ENCODE measurements at places on chromosomes 13 and 19.

- DNase-seq = no peak
These were observed 65.2 kb downstream of the SOX1 start for GRCh38 chr13:112132142-112132541.

DNA sequence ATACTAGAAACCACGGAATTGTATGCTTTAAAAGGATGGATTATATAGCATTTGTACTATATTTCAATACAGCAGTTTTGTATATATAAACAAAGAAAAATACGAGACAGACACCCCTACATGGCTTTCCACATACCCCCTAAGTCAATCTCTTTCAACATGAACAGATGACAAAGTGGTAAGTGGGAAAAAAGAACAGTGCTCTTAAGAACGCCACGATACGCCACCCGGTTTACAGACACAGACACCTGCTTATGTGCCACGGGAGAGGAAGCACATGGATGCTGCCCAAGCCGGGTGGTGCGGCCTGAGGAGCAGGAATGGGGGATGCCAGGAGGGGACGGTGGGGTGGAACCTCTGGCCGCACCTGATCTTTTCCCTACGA is 8.1 kb downstream of the CAPS start:
- no peak for DNase-seq

GRCh38 chr13:71460211-71460610 is 406.8 kb downstream of the DACH1 start:
- no peak for DNase-seq

GRCh38 chr13:102567857-102568256 is 28.9 kb upstream of the TPP2 start:
- no peak for DNase-seq

GRCh38 chr19:49646586-49646985 is 4.6 kb downstream of the SCAF1 start:
- no peak for DNase-seq

GRCh38 chr19:15885919-15886318 is 12.0 kb downstream of the CYP4F2 start:
- DNase-seq = no peak

DNA sequence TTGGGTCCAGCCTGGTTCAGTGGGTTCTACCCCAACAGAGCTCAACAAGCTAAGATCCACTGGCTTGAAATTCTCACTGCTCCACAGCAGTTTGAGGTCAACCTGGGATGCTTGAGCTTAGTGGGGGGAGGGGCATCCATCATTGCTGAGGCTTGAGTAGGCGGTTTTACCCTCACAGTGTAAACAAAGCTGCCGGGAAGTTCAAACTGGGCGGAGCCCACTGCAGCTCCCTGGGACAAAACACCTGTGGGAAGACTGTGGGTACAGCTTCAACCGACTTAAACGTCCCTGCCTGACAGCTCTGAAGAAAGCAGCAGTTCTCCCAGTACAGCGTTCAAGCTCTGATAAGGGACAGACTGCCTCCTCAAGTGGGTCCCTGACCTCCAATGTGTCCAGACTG is 1161.9 kb downstream of the UQCRFS1 start:
- no peak for DNase-seq

GRCh38 chr13:42524487-42525034 is 49.4 kb upstream of the TNFSF11 start:
- no peak for DNase-seq

DNA sequence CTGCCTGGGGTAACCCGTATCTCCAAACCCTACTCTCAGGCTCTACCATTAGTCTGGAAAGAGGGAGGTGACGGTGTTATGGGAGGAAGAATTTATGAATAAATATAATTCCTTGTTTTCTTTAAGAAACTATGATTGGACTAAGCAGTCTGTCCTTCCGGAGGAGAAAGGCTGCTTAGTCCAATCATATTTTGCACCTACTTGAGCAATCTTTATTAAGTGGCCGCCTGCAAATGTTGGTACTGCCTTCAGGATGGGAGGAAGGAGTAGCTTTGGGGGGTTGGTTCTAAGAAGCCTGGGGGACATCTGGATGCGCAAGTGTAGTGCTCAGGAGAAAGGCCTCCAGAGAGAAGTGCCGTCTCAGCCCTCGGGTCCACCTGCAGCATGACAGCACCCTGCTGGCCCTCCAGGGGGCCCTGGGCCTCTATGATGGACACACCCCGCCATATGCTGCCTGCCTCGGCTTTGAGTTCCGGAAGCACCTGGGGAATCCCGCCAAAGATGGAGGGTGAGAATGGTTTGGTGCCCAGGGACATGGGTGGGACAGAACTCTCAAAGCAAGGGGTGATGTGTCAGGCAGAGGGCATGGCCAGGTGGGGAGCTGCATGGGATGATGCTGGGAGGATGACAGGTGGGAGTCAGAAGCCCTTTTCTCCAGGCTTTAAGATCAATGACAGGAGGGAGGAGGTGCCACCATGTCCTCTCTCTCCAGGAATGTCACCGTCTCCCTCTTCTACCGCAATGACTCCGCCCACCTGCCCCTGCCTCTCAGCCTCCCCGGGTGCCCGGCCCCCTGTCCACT is 4.1 kb downstream of the ACP4 start:
- no peak for DNase-seq

DNA sequence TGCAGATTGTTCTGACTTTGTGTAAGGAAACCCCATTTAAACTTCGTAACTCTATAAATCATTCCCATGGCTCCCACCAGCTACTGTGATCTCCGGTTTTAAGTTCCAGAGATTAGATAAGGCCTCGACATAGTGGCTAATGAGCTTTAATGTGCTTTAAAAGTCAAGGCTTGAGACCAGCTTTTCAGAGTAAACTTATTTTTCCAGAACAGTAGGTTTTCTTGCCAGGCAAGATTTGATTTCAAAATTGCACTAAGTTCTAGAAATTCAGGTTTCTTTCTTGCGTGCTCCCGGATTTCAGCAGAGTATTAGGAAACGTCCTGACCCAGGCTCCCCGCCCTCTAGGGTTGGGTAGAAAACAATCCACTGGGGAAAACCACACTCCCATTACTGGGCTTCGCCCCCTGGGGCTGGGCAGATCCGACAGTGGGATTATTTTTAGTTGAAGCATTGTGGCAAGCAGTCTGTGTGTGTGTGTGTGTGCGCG is 43.3 kb downstream of the CRYL1 start:
- DNase-seq = no peak

DNA sequence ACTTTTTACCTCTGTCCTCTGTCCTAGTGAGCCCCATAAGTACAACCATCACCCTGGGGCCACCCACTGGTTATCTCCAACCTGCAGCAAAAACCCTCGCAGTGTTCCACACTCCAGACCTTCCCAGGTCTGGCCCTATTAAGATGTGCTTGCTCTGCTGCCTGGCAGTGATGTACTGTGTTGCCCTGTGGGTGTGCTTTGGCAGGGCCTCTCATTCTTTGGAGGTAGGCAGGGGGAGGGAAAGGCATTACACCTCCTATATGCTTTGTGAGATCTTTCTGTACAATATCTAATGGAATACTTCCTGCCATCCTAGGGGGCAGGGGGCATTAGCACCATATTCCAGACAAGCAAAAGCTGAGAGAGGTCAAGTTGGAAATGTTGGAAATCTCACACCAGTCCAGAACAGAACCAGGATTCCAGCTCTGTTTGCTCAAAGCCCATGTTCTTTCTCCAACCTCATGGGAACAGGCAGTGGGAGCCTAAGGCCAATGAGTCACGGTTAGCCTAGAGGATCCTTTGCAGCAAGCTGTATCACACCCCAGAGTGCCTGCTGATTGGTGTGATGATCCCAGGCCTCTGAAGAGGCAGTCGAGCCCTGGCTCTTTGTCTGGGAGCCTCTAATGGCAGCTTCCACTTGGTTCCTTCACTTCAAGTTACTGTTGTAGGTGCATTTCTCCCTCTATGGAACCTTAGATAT is 59.7 kb upstream of the UBL3 start:
- no peak for DNase-seq

GRCh38 chr19:47469363-47469700 is 2.4 kb downstream of the SLC8A2 start:
- DNase-seq = no peak

- no peak for DNase-seq
These were observed 14.4 kb downstream of the IQCN start for GRCh38 chr19:18259893-18260292.

DNA sequence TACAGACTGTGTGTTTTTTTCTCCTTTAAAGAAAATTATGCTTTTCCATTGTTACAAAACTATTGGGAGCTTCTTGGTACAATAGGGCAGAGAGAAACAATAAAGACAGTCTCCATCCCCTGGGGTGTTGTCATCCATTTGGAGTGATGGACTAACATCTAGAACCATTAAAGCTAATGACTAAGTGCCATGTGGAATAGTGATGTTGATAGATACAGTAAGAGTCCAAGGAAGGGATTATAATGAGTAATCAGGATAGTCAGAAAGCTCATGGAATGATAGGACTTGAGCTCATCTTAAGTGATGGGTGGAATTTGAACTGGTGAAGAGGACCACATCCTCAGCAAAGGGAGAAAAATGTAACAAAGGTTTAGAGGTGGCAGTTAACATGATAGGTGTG is 24.1 kb upstream of the FRY start:
- DNase-seq = no peak

- no peak for DNase-seq
These were observed 36.0 kb downstream of the MBNL2 start for GRCh38 chr13:97257800-97258799.

GRCh38 chr19:10797541-10798256 is 38.3 kb downstream of the TMED1 start:
- DNase-seq = peak; percentile 88

DNA sequence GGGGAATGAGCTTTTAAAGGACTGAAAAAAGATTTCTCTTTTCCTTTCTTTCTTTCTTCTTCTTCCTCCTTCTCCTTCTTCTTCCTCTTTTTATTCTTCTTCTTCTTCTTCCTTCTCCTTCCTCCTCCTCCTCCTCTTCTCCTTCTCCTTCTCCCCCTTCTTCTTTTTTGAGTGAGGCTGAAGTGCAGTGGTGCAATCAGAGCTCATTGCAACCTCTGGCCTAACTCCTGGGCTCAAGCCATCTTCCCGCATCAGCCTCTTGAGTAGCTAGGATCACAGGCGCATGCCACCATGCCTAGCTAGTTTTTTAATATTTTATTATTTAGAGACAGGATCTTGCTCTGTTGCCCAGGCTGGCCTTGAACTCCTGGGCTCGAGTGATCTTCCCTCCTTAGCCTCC is 120.9 kb upstream of the KL start:
- DNase-seq = no peak

DNA sequence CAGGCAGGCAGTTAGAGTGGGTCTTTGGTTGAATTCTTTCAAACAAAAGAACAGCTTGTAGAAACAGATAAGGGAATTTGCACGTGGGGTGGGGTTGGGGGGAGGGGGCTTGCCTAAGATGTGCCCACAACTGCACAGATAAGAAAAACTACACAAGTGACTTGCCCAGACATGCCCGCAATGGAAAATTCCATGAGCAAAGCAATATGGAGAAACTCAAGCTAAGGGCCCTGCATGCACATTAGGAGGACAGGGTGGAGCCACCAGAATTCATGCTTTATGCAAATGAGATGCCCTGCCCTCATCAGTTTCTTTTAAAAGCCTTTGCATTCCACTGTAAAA is 755.6 kb upstream of the MIR17HG start:
- DNase-seq = no peak

GRCh38 chr19:32038021-32038920 is 307.1 kb upstream of the ZNF507 start:
- no peak for DNase-seq

DNA sequence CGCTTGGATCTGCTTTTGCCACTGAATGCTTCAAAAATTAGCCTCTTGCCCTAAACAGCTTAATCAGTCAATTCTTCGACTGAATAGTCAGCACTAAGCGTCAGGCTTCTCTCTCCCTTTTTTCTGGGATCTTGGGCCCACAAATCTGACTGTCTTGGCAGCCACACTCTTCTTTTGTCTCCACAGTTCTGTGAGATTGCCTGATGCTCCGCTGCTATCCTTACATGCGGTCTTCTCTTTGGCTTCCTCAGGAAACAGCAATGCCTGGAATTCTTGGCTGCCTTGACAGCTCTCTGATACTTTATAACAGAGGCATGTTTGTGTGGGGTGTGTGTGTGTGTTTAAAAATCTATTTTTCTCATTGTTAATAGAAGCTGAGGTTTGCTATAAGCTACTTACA is 32.6 kb downstream of the ERCC5 start:
- DNase-seq = no peak

- no peak for DNase-seq
These were observed at the start of gene DLL3 for GRCh38 chr19:39498798-39499642. TSS of gene DLL3 (plus strand) at chr19:39498947. CDS start at chr19:39498975, 28 bp downstream.

DNA sequence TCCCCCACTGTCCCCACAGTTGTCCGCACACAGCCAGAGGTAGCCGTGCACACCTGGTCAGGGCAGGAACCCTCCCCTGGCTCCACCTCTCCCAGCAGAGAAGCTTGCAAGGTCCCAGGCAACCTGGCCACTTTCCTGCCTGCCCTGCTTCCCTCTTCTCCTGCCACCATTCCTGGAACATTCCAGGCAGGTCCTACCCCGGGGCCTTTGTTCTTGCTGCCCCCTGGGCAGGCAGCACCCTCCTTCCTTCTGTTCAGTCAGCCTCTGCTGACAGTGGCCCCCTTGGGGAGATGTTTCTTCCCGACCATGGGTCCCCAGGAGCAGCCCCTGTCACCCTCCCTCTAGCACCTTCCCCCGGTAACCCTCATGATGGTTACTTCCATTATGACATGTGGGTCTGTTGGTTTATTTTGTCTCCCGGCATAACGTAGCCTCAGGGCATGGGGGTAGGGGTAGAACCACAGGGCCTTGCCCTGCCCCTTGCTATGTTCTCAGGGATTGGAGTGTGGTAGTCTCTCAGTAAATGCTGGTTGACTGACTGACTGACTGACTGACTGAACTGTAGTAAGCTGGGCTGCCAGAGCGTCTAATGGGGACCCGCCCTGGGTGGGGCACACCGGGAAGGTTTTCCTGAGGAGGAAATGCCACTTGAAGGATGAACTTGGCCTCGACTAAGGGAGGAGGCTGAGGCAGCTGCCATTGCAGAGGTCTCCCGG is 10.8 kb downstream of the PAK4 start:
- no peak for DNase-seq

DNA sequence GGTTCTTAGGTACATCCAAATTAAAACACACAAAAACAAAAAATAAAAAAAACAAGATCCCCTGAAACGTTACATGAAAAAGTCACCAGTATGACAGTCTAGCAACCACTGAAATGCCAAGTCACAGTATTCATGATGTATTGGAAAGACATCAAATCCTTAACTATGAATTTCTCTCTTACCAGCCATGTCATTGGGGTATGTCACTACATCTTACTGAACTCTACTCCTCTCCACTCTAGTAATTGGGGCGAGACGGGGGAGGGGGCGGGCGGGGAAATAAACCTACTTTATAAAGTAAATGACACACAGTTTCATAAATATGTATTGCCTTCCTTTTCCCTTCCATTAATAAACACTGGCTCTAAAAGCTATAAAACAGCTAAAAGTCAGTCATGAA is 65.5 kb downstream of the USP12 start:
- no peak for DNase-seq

GRCh38 chr19:38842439-38843174 is 7.2 kb downstream of the HNRNPL start:
- DNase-seq = peak; percentile 73

DNA sequence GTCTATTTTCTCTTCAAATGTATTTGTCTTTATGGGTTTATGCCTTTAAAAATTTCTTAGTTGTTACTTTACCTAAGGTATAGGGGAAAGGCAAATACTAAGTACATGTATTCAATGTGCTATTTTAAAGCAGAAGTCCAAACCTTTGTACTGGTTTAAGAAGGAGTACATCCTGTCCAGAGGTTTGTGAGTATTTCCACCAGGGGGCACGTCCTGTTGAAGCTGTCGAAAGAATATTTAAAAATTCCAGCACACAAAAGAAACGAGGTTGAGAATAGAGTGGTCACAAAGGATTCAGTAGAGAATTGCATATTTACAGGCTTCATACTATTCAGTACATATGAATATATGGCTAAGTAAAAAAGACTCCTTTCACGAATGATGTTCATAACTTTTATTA is 59.8 kb downstream of the URI1 start:
- no peak for DNase-seq

Measured in CD4-positive, alpha-beta T cell treated with Interleukin-1 beta for 1 hour (primary cell).